Smooth muscle cell of trachea (primary cell): ENCODE measurements at places on chromosomes 5 and 9. TPM values are rescaled to one million over a fixed set of nuclear protein-coding genes. Genes with fewer than 3 reads are reported as not detected.

SOX30 gene
- total RNA-seq = under 0.01 TPM in 1 of 2 replicates, not detected in the other

KIF4B gene
- 0.15 and 0.17 TPM in 2 replicates for total RNA-seq

BRD3 gene
- total RNA-seq = 9.7 and 10.4 TPM in 2 replicates

DRD1 gene
- total RNA-seq = under 0.01 TPM in 1 of 2 replicates, not detected in the other

B4GALT7 gene
- total RNA-seq = 33.0 and 52.1 TPM in 2 replicates

LCP2 gene
- total RNA-seq = not detected in 2 replicates

SMIM27 gene
- 1.9 and 2.5 TPM in 2 replicates for total RNA-seq

GPRIN1 gene
- 6.3 and 7.4 TPM in 2 replicates for total RNA-seq

SLC34A3 gene
- total RNA-seq = under 0.01 TPM in 1 of 2 replicates, not detected in the other

MYOT gene
- total RNA-seq = not detected in 2 replicates

COL15A1 gene
- 12.6 and 15.1 TPM in 2 replicates for total RNA-seq

STING1 gene
- 58.9 and 67.6 TPM in 2 replicates for total RNA-seq

SLC4A9 gene
- not detected in 2 replicates for total RNA-seq

FAT2 gene
- total RNA-seq = under 0.01 and 0.58 TPM in 2 replicates

PCDHGA9 gene
- total RNA-seq = 7.4 and 8.0 TPM in 2 replicates
